ENCODE measurements at places on chromosomes 3 and 15.

DNA sequence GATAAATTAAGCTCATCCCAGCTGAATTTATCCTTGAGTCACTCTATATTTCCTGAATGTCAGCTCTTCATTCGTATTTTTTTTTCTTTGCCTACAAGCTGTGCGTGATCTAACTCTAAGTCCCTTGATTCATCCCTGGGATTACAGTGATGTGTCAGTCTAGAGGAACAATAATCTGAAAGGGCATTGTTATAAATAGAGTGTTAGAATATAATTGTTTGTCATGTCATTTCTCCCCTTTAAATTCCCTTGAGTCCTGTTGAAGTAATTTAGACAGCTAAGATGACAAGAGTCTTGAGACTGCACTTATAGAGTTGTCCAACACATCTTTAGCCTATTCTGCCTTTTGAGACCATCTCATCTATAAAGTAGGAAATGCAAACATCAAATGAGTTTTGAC, 621.8 kb downstream of the ZIC1 start:
- DNase-seq = no peak

- DNase-seq = no peak
Observed at GRCh38 chr3:149657321-149657925, 402 bp downstream of the WWTR1 start.

DNA sequence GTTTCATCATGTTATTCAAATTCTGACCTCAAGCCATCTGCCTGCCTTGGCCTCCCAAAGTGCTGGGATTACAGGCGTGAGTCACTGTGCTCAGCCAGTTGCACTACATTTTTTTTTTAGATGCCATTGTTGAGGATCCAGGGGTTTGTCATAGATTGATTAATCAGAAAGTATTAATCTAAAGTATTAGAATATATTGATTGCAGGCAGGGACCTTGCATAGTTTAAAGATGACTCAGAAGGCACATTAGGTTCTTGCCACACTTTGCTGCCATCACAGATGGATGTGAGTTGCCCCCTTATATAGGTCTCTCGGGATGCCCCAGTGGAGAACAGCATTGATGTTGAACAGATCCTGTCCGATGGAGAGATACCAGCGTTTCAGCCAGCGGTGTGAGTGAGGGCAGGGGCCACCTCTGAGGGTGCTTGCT, 41.1 kb downstream of the IGF1R start:
- no peak for DNase-seq

- peak; percentile 83 for DNase-seq
Observed at GRCh38 chr3:159804726-159805410, 183.8 kb upstream of the IL12A start.

GRCh38 chr3:14565868-14566588, 25.9 kb upstream of the GRIP2 start:
- DNase-seq = no peak

DNA sequence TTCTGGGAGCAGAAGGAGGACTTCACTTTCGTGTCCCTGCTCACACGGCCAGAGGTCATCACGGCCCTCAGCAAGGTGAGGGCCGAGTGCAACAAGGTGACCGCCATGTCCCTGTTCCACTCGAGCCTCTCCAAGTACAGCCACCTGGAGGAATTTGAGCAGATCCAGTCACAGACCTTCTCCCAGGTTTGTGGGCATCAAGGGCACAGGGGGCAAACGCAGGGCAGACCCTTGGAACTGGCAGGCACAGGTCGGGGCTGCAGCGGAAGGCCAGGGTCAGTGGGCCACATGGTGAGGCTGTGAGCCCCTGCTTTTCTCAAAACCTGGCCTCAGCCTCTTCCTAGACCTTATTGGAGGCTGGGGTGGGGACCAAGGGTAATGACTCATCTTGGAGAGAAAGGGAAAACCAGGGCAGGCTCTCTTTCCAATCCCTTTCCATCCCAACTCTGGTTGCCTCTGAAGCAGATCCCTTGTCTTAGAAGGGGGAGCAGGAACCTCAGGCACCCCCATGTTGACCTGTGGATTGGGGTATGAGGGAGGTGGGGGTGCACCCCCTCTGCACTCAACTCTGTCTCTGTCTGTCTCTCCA, 29.5 kb downstream of the DNAH1 start:
- no peak for DNase-seq

DNA sequence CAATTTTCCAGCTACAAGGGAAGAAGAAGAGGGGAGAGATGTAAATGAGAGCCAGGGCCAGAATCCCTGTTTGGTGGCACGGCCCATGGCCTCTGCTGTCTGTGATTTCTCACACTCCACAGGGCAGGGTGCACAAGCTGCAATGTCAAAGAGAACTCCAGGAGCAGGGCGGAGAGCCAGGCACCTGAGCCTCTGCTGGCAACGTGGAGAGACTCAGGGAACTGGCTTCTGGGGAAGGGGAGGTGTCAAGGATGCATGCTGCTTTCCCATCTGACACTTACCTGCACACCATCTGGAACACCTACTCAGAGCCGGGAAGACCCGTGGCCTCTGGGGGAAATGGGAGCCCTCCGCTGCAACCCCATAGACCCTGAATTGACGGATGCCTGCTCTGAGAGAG, 507.5 kb upstream of the NR2F2 start:
- no peak for DNase-seq

DNA sequence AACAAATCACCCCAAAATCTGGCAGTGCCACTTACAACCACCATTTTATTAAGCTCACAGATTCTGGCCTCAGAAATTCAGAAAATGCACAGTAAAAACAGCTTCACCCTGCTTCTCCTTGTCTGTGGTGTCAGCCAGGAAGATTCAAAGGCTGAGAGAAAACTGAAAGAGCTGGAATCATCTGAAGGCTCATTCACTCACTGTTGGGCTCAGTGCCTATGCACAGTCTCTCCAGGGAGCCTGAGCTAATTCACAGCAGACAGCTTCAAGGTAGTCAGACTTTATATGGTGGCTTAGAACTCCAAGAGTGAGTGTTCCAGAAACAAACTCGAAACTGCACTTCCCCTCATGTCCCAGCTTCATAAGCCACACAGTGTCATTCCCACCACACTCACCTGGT, 16.5 kb upstream of the PLOD2 start:
- DNase-seq = no peak

DNA sequence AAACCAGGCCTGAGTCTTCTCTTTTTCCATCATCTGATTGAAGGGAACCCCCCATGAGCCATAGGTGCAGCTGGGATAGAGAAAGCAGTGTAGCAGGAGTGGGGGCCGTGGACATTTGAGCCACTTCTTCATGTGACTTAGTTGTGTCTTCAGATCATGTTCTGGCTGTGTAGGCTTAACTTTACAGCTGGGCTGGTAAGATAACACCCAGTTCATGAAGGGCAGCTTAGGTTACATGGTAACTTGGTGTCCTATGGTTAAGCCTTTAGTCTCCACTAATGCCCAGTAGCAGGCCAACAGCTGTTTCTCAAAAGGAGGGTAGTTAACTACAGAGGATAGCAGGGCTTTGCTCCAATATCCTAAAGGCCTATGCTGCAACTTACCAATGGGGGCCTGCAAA, 11.4 kb upstream of the SNRPN start:
- DNase-seq = no peak

DNA sequence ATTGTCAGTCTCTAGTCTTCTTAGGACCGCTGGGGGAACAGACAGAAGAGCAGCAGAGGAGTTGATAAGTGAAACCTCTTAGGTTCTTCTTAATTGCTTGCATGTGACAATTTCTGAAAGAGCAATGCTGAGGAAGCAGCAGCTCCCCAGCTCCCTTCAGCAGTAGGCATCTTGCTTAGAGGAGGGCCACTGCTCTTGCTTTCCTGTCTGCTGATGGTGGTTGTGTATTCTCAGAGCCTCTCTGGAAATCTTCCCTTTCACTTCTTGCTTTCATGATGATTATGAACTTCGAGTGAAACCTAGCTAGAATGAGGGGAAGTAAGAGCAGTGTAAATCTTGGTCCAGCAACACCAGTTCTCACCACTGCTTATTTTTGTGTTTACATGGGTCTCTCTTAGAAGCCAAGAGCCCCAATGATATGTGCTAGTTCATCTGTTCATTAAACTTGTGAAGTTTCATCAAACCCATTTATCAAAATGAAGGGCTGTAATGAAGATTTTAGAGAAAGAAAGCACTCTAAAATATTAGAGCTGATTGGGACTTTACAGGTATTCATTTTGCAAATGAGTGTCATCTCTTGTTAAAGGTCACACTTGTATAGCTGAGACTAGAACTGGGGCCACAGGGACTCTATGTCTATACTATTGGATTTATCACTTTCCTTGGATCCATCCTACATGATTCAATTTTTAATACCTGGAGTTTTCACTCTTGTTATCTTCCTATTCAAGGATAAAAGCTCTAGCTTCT, 246.7 kb downstream of the LPP start:
- no peak for DNase-seq

DNA sequence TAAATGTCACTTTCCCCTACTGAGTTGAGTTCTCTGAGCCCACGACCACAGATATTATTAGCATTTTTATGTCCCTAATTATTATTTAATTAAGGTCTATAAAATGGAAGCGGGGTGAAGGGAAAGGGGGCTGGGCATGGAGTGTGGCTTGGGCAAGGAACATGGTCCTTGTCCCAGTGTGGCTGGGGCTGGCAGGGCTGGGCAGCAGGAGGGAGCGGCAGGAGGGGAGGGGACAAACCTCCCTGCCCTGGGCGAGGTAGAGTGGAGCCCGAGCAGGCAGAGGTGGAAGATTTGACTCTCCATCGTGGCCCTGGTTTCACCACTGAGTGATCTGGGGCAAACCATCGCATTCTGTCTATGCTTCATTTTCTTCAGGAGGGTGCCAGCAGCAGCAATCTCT, 402.9 kb upstream of the C2CD4B start:
- DNase-seq = no peak

DNA sequence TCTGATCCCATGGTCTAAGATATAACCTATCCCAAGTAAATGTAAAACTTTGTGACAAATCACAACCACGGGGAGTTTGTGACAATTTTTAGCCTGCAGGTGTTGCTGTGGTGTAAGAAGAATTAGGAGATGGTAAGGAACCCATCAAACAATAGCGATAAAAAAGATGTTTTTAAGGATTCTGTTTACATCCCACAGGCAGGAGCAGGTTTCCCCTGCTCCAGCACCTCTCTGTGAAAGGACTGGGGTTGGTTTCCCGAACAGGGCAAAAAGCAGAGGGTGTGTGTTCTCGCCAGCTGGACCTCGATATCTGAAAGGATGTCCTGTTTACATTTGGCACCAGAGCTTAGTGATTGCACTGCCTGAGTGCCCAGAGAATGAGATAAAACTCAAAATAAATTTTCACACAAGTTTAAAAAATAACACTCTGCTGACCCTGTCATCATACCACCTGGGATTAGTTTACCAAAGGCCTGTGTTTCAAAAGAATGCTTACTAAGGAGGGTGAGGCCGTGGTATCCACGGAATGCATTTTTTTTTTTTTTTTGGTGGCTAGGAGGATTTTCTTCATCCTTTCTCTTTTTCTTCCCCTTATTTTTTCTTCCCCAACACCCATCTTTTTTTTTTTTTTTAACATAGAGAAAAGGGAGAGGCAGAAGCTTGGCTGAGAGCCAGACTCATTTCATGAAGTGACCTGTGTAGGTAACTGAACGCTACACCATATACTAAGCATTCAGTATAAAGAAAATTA, 151.8 kb upstream of the DPH6 start:
- no peak for DNase-seq

DNA sequence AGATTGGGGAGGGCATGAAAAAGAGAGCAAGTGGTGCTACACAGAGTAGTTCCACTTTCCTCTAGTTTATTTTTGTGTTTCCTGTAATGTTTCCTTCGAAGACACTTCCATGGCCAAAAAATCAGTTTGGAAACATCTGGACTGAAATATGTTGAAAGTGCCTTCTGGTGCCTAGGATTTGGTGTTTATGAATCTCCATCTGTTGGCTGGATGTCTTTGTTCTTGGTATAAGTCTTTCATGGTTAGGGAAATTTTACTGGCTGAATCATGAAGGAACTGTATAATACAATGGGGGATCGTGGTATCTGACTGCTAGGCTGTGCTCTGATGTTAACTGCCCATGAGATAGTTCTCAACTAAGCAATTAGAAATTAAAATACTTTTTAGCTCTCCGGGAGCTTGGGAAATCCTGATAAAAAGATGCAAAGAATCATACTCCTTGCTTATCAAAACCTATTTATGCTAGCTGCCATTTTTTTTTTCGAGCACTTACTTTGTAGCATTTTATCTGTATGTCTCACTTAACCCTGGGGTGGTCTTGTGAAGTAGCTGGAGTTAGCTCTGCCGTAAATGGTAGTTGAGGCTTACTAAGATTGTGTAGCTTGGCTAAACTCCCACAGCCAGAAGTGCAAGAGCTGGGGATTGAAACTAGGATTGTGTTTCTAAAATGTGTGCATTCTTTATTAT, 21.9 kb downstream of the AKAP13 start:
- no peak for DNase-seq

- no peak for DNase-seq
Observed at GRCh38 chr3:136653628-136654027, 98.5 kb downstream of the STAG1 start.

DNA sequence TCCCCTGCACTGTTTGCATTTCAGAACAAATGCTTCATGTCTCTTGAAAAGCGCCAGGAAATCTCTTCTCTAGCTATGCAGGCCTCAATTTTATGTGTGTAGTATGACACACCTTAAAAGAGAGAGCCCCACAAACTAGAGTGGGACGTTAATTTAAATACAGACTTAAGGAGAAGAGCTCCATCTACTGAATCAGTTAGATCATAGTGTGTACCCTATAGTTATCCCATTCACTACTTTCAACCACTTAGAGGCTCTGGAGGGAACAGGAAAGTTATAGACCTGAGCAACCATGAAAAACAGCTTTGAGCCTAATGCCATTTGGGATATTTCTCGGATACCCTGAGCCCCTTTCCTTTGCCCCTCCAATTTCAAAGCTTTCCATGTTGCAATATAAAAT, 153.7 kb downstream of the TIGIT start:
- no peak for DNase-seq

DNA sequence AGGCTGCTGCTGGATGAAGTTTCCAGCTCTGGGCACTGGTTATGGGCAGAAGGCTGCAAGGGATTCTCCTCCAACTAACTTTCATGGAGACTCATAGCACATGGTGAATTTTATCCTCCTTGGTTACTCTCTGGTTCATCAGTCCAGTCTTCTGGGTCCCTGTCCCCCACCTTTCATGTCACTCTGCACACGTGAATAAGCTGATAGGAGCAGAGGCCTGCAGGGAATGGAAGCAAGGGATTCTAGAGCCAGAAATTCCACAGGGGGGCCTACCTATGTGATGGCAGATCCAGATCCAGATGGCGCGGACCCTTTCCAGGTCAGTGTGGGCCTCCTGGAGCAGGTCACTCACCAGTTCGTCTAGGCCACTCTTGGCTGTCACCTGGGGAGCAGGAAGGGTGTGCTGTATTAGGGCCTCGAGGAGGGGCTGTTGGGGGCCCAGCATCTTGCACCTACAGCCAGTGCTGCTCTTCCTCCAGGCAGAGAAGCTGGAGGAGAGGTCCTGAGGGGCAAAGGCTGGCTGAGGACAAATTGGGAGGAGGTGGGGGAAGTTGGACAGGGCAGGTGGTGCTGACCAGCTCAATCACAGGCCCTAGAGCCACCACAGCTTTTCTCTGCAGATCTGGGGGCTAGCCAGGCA, 30.2 kb downstream of the KY start:
- DNase-seq = no peak

- no peak for DNase-seq
Observed at GRCh38 chr3:139636511-139636910, 41.3 kb downstream of the NMNAT3 start.

Data from RKO (cell line).